ENCODE measurements at places on chromosomes 2 and 18.

DNA sequence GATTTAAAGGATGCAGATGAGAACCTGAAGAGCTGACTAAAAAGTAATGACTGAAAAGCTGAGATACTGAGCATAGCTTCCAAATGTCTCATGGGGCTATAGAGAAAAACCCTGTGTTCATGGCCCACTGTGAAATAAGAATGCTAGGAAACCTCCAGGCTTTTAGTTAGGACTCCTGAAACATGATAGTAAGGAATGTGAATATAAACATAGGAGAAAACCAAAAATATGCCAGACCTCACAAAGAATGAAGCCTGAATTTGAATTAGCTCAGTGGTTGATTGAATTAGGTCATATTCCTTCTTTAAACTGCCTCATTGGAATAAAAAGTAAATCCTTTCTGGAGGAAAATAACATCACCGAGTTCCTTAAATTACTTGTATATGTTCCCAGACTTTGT, 194.5 kb upstream of the NXPH2 start:
- DNase-seq = no peak

GRCh38 chr2:223081789-223082188, 29.8 kb downstream of the KCNE4 start:
- no peak for DNase-seq

DNA sequence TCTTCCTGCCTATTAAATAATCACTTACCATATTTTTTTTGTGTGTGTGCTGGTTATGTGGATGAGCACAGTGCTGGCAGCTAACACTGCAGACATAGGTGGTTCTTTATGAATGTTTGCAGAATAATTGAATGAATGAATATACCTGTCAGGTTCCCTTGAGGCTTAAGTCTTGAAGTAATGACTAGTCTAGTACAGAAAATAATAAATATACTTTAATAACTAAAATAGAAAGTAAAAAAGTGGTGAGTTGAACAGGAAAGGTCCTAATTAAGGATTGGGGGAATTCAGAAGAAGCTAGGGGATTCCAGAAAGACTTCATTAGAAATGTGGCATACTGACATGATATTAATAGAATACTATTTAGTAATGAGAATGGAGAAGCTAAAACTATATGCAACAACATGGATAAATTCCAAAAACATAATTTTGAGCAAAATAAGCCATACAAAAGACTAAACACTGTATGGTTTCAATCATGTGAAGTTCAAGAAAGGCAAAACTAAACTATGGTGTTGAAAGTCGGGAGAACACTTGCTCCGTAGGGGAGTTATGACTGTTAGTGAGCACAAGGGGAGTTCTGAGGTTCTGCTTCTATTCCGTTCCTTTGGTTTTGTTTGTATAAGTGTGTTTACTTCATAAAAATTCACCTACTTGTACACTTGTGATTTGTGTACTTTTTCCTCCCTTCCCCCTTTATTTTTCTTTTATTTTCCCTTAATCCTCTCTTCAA, 464.6 kb downstream of the MTX2 start:
- DNase-seq = no peak

- DNase-seq = no peak
Observed at GRCh38 chr2:15729709-15730544, 138.3 kb downstream of the DDX1 start.

GRCh38 chr18:37975446-37975845, 409.8 kb upstream of the CELF4 start:
- no peak for DNase-seq

DNA sequence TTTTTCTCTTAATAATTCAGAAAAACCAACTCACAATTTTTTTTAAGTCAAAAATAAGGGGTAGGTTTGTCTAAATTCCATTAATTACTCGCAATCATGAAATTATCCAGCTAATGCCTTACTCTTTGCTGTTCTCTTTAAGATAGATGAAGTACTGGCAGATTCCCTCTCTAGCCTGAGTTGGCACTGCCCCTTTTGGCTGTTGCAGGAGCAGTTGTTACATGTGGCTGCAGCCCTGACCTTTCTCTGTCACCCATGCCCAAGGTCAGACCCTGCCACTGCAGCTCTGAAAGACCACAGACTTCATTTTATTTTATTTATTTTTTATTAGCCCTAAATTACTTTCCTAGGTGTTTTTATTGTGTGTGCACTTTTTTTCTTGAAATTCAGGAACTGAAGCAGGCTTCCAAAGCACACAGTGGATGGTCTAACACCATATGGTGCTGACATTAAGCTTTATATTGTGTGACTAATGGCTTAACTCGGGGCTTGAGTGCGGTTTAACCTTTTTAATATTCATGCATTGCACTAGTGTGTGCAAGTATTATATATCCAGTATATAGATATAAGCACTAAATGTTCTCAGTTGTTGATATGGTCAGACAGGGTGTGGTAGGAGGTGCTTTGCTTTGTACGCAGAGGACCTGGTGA, 313.0 kb downstream of the CDH2 start:
- DNase-seq = no peak

GRCh38 chr18:7272311-7273049, 41.6 kb downstream of the LRRC30 start:
- DNase-seq = no peak

DNA sequence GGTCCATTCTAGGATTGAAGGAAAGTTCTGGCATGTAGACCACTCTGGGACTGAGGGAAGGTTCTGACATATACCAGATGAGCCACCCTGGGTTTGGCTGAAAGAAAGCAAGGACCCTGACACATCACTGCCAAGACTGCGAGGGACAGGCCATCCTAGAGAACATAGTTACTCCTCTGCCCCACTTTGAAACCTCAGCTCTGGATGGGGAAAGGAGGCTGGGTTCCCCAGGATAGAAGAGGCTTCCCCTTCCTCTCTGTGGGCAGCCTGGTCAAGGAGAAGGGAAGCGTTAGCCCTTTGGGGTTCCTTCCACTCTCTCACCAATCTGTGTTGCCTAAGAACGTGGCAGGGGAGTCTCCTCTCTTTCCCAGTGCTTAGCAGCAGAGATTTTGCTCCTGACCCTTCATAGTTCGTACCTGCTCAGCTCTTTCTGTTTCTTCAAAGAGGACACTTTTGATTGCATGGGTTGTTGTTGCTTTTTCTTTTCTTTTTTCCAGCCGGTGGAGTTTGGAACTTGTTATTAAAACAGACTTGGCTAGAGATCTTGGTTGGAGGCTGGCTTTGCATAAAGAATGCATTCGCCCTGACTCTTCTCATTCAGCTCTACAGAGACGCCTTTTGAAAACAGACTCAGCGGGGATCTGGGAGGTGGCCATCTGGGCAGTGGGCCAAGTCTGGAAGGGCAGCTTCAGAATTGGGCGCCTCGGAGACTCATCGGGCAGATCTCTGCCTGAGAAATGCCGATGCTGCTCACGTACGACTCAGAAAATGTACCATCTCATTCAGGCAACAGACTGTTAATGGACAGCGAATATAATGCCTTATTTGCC, 166.1 kb downstream of the CLIP4 start:
- no peak for DNase-seq

DNA sequence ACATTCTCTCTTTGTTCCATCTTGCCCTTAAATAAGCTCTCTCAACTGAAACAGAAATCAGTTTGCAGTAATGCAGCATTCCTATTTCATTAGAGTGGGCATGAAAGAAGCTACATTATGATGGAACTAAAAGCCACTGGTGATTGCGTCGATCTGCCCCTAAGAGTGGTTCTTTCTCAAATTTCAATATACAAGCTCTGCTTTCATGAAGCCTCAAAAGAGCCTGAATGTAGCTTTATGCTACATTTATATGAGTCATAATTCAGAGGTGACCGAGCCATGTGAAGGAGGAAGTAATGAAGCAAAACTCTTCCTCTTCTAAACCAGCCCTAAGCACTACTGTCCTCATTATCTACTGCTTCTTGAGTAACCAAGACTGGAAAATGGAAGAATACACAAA, 64.8 kb upstream of the CYTIP start:
- DNase-seq = no peak

DNA sequence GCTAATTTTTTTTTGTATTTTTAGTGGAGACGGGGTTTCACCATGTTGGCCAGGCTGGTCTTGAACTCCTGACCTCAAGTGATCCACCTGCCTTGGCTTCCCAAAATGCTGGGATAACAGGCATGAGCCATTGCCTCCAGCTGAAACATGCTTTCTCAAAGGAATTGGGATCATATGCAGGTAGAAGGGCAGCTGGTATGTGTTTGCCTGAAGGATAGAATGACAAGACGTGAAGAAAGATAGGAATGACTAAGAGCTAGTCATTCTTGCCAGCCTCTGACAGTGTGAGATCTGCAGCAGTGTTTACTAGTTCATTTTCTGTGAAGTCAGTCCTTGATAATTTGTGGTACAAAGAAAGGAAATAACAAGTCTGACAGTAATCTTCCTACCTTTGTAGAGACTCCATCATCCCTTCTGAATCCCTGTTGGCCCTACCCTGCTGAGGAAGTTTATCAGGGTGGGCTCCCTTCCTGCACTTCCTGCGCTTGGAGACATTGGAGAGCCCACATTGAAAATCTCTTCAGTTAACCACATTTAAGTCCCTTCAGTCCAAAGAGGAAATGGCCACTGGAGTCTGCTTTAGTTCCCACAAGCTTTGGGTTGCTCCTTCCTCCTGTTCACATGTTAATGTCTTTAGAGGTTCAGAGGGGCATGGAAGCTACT, 14.7 kb downstream of the CFLAR start:
- DNase-seq = peak; percentile 51

DNA sequence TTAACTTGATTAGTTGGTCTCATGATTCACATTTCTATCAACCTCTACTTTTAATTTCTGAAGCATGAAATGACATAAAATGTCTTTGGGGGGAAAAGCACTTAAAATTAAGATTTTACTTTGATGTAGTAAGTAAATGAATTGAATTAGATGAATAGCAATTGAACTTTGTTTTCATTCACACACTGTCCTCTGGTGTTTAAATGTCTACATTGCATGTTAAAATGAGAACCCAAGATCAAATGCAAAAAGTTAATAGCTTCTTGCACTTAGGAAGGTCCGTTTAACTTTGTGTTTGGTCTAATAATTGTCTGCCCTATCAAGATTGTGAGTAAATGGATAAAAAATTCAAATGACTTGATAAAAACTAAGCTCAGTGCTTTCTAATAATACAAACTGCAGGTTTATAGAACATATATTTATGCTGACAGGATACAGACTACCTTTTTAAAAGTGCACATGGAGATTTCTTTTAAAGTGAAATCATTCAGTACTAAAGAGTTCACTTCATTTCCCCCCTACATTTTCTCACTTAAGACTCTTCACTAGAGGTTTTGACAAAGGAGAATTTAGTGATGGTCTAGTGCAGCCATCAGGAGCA, 156.2 kb upstream of the NABP1 start:
- no peak for DNase-seq

GRCh38 chr2:20015482-20016083, 3.1 kb upstream of the MATN3 start:
- DNase-seq = peak; percentile 46

GRCh38 chr18:26697186-26697884, 149.0 kb upstream of the KCTD1 start:
- DNase-seq = no peak

DNA sequence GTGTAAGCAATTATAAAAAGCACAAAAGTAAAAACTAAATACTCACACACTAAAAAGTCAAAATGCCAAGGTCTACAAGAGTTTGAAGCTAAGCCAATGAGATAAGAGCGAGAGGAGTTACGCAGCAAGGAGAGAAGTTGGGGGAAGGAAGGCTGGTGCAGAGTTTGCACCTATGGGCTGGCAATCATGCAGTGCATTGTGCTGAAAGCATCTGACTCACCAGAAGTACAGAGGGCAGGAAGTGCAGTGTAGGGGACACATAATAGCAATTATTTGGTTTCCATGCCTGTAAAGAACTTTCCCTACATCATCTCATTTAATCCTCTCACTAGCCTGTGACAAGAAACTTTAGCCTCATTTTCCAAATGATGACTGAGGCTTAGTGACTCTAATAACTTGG, 142.7 kb upstream of the KYNU start:
- DNase-seq = no peak

- no peak for DNase-seq
Observed at GRCh38 chr2:190467575-190468083, 59.5 kb downstream of the MFSD6 start.

- no peak for DNase-seq
Observed at GRCh38 chr18:49075681-49076080, 124.9 kb upstream of the SMAD7 start.

DNA sequence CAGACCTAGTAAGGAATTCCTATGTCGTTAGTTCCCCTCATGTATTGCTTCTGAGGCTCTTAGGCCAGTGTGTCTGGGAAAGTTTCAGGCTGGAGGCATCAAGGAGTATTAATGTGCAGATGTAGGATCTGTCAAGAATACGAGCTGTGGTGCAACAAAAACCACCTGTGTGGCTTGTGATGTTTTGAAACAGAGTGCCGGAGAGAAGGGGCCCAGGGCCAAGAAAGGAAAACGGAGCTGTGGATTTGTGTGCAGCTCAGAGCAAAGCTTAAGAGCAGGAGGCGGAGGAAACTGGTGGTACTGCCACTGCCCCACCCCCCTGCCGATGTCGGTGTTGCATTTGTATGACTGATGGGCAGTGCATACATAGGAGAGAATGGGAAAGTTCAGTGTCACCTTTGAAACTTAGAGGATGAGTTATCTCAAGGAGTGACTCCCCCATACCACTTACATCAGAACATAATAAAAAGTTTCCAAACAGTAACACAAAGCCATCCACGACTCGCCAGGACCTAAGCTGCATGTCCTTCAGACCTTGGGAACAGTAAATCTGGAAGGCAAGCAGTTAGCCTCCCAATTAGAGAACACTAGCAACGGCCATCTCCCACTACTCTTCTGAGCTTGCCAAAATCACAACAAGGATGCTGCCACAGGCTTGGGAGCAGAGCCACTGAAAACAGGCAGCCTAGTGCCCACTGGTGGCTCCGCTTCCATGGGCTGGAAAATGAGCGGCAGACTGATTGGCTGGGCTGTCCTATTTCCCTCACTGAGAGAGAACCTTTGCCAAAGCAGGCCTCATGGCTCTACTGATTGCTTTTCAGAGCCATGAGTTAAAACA, 152.7 kb upstream of the NT5C1B start:
- no peak for DNase-seq

DNA sequence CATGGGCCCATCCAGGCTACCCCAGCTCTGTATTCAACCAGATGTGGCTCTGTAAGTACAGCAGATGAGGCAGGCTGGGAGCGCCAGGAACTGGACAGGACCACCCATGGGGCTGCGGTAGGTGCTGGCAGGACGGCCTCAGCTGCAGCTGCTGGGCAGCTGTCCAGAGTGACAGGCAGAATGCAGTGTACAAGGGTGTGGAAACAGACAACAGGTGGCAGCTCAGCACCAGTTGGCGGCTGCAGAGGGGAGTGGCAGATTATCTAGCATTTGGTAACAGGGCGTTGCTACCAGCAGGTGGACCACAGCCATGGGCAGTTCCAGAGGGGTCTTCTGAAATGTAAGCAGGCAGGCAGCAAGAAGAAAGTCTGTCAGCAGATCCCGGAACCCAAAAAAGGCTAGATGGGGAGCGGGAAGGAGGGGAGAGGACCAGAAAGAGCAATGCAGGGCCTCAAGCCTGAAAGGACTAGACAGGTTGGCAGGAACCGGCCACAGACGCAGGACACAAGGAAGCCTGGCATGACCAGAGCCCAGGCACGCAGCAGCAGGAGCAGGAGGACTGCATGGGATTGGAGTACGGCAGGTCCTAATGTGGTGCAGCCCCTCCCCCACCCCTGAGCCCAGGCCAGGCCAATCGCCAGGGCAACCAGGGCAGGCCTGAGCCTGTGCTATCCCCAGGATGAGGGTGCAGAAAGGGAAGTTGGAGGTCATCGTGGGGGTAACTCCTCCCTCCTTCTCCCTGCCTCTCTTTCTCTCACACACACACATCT, 24.7 kb downstream of the PKDCC start:
- DNase-seq = no peak

GRCh38 chr18:41860987-41861386, 94.0 kb upstream of the PIK3C3 start:
- no peak for DNase-seq
